ENCODE measurements at places on chromosomes 1 and 21.

DNA sequence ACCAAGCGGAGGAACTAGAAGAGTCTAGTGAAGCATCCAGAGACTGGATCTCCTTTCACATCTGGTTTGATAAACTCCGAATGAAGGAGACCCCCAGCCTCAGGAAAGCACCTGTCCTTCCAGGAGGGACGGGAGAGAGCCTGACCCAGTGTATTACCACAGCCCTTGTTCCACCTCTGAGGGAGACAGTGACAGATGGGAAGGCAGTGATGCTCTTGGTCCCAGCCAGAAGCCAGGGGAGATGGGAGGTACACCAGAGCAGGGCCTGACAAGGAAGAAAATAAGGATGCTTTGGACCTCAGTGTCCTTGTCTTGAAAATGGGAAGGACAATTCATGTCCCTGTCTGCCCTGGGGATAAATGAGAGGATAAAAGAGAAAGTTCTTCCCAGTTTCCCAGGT lies 3.5 kb downstream of the KLHDC7A start:
- no peak for DNase-seq

DNA sequence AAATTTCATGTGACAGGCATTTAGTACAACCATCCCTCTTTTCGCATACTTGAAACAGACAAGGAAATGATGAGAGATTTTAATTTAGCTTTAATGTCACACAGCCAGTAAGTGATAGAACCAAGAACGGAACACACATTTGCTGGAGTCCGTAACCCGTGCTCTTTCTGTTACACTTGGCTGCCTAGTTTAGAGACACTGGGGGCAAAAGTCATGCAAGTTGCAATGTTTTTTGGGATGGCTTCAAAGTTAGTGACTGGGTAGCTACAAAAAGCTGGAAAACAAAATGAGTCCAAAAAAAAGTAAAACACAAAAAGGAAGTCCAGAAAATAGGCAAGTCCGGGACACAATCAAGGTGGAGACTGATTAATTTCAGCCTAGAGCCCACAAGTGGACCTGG lies 5.9 kb downstream of the NID1 start:
- no peak for DNase-seq

DNA sequence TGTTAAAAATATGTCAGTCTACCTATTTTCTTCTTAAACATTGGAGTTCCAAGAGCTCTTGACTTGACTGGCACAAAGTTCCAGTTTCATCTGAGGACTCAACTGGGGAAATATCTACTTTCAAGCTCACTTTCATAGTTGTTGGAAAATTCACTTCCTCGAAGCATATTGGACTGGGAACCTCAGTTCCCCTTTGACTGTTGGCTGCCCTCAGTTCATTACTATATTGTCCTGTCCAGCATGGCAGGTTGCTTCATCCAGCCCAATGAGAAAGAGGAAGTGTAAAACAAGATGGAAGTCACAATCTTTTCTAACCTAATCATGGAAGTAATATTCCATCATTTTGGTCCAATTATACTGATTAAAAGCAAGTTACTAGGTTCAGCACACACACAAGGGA lies 54.3 kb downstream of the ZNF697 start:
- no peak for DNase-seq

- DNase-seq, result no peak
These were observed 2.8 kb downstream of the KCNN3 start for GRCh38 chr1:154867064-154867825.

- DNase-seq, result no peak
These were observed 84.4 kb downstream of the AKT3 start for GRCh38 chr1:243765676-243766075.

GRCh38 chr1:61670445-61670844 lies 54.5 kb downstream of the TM2D1 start:
- DNase-seq, result no peak

GRCh38 chr1:234529950-234530237 lies 50.9 kb upstream of the TARBP1 start:
- DNase-seq, result no peak

GRCh38 chr1:206674745-206675175 lies 9.9 kb upstream of the MAPKAPK2 start:
- no peak for DNase-seq

GRCh38 chr1:182248721-182249120 lies 142.9 kb downstream of the GLUL start:
- no peak for DNase-seq

GRCh38 chr1:216742625-216743024 lies 19.4 kb upstream of the ESRRG start:
- DNase-seq, result no peak
